ENCODE measurements at places on chromosomes 11 and 22.
A peak's percentile ranks its signal among the peaks of the same experiment; 100 is the strongest.

DNA sequence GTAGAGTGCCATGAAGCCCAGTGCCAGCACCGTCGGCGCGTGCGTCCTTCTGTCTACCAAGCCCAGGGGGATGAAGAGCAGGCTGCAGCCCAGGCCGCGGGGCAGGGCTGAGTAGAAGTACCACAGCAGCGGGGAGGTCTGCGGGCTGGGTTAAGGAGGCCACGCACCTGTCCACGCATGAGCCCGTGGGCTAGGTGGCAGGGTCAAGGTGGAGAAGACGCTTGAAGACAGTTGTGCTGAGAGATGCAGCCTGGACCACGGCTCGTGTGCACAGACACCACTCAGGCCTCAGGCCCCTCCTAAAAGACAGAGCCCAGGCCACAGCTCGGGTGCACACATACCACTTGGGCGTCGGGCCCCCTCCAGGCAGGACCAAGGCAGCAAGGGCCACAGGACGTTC lies 10.4 kb downstream of the ALG12 start:
- DNase-seq, result no peak

- no peak for DNase-seq
Measured at GRCh38 chr22:50032941-50033601, 20.5 kb upstream of the IL17REL start.

DNA sequence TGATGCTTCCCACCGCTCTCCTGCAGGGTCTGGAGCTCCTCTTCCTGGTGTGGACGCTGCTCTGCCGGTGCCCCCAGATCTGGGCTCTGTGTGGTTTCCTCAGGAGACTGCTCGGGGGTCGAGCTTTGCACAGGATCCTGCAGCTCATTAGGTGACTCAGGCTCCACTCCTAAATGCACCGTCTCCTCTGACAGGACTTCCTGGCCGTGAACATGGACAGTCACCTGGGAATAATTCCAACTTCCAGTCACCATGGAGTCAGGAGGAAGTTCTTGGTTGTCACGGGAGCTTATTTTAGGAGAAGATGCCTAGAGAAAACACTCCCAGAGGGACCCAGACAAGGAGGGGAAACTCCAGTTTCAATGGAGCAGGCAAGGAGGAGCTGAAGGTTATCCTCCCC lies 11.9 kb downstream of the ZNF202 start:
- no peak for DNase-seq

DNA sequence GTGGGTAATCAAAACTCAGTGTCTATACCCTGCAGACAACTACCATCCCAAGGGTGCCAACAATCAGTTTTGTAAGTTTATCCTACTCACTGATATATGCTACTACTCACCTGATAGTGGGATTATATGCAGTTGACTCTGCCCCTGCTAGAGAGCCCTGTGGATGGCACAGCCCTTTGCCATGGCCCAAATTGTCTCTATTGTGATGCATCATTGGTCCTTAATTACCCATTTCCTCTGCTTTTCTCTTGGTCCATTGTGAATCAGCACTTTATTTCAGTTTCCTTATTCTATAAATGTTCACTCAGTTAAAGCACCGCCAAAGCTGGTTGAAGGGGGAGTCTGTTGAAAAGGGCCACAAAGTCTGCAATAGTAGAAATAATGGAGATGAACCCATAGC lies 42.3 kb downstream of the PLAAT5 start:
- DNase-seq, result no peak

DNA sequence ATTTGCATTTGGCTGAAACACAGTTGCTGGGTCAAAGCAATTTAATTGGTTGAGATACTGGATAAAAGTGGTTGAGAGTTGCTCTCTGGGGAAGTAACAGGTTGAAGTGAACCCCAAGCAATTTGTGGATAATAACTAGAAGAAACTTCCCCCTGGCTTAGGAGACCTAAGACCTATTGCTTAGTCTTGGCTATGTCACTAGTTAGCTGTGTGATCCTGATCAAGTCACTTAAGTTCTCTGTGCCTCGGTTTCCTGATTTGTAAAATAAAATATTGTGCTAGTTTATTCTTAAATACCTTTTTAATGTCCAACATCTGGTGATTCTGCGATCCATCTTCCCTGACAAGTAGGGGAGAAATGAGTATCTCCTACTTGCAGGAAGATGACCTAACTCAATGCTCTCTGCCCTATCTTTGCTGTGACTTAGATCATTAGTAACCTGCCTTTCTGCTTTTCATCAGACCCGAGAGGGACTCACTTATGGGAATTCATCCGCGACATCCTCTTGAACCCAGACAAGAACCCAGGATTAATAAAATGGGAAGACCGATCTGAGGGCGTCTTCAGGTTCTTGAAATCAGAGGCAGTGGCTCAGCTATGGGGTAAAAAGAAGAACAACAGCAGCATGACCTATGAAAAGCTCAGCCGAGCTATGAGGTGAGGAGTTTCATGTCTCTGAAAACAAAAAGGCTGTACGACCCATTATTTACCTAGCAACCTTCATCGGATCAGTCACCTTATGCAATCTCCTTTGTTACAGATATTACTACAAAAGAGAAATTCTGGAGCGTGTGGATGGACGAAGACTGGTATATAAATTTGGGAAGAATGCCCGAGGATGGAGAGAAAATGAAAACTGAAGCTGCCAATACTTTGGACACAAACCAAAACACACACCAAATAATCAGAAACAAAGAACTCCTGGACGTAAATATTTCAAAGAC lies 37.5 kb downstream of the EHF start:
- no peak for DNase-seq

GRCh38 chr11:131179836-131180235 lies 190.6 kb upstream of the NTM start:
- DNase-seq, result no peak

GRCh38 chr22:36385491-36386350 lies 2.0 kb downstream of the MYH9 start:
- no peak for DNase-seq

- no peak for DNase-seq
Measured at GRCh38 chr11:121634273-121634672, 181.5 kb upstream of the SORL1-AS1 start.

GRCh38 chr11:77324508-77324907 lies 23.0 kb upstream of the GDPD4 start:
- no peak for DNase-seq

DNA sequence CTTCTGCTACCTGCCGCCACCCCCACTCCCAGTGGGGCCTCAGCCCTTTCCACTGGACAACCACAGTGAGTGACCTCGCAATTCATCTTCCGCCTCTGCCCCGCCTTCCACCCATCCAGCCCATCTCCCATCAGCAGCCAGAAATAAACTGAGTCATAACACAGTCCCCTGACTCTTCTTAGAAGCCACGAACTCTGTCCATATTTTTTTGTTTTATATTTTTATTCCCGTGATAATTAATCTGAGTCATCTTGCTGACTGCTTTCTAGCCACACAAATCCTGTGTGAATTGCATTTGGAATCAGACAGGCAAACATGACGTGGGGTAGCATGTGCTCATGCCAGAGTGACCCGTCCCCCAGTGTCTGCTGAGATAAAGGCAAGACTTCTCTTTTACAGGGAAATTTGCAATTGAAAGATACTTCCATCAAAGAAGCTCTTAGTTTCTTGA lies 7.0 kb downstream of the FADD start:
- DNase-seq, result no peak

- DNase-seq, result peak; percentile 20
Measured at GRCh38 chr22:22060200-22061084, 77.9 kb upstream of the TOP3B start.

- DNase-seq, result no peak
Measured at GRCh38 chr11:99148352-99148751, 127.6 kb downstream of the CNTN5 start.

GRCh38 chr11:71940561-71941219 lies 11.8 kb downstream of the RNF121 start:
- DNase-seq, result no peak

DNA sequence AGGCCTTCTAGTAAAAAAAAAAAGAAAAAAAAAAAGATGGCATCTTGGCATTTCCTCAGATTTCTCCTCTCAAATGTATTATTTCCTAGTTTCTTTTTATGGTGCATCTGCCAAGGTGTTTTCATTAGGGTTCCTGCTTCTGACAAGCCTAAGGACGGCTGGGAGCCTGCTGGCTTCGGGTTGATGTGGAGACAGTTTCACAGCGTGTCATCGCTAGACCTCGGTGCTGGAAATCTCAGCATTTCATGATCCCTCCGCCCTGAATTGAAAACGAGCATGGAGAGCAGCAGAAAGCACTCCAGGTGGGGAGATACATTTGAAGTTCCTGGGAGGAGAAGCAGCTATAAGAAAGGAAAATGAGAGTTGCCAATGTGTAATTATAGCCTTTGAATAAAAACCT lies 283.9 kb upstream of the CNTN5 start:
- no peak for DNase-seq

GRCh38 chr11:306645-307371 lies 808 bp upstream of the IFITM2 start:
- no peak for DNase-seq

DNA sequence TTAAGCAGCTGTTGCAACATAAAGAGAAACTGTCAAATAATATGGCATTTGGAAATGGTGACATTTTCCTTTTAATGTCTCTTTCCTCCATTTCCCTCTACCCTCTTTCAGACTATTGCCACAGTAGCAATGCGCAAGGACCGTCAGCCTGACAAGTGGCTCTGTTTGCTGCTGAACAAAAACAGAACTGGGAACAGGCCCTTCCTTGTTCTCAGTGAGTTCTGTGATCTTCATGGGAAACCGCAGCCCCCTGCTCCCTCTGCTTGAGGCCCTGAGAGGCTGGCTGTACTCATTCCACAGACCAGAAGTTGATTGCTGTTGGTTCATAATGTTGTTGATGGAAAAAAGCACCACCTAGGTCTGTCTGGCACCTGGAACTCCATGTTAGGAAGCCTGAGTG lies 559.7 kb downstream of the OPCML start:
- no peak for DNase-seq

GRCh38 chr11:22415476-22415875 lies 77.3 kb downstream of the SLC17A6 start:
- DNase-seq, result no peak

GRCh38 chr11:10460611-10461275 lies 5.7 kb downstream of the AMPD3 start:
- DNase-seq, result no peak

DNA sequence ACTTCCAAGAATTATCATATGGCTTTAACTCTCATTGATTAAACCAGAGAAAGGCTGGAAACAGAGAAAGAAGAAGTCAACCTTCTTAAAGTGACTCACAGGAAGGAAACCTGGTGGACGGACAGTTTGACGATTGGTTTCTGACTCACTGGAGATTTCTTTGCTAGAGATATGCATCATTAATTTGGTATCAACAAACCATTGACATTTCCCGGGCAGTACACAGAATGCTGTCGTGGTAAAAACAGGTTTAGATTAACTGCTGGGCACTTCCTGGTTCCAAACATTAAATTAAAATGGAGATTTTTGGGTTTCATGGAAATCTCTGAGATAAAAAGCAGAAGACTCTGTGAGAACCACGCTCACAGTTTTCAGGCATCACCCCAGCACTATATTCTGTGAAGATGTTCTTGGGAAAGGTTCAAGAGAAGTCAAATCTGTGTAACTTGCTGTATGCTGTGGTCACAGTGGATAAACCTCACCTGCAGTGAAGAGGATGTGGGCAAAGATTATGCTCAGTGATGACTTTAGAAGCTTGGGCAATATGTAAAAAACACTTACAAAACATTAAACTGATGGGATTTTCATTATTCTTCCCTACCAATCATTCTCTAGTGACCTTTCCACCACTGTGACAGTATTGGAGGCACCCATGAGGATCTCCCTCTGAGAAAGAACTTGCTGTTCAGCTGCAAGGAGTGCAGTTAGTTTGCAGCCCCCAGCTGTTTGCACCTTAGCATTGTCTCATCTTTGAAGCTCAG lies 61.1 kb upstream of the CD44 start:
- DNase-seq, result peak; percentile 96

- DNase-seq, result peak; percentile 15
Measured at GRCh38 chr11:43508511-43508918, 149.8 kb downstream of the TTC17 start.

DNA sequence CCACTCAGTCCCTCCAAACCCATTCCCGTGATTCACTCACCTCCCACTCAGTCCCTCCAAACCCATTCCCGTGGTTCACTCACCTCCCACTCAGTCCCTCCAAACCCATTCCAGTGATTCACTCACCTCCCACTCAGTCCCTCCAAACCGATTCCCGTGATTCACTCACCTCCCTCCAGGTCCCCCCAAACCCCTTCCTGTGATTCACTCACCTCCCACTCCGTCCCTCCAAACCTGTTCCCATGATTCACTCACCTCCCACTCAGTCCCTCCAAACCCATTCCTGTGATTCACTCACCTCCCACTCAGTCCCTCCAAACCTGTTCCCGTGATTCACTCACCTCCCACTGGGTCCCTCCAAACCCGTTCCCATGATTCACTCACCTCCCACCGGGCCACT lies 639.6 kb downstream of the BRD1 start:
- no peak for DNase-seq

GRCh38 chr22:48306284-48306683 lies 1521.4 kb downstream of the BRD1 start:
- DNase-seq, result no peak

DNA sequence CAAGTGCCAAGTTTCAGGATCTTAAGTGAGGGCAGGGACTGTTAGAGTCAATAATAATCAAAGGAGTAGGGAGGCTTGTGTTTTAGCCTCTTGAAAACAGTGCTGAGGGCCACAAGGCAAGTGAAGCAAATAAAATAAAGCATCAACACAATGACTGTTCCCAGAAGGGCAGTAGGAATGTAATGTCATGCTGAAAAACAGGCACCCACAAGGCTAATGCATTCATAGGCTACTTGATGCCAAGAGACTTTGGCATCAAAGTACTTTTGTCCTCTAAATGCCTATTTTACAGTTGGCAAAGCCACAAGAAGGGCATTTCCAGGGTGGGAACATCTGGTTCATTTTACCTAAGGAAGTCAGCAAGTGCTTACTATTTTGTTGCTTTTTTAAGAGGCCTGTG lies 22.9 kb downstream of the RAB39A start:
- DNase-seq, result no peak

DNA sequence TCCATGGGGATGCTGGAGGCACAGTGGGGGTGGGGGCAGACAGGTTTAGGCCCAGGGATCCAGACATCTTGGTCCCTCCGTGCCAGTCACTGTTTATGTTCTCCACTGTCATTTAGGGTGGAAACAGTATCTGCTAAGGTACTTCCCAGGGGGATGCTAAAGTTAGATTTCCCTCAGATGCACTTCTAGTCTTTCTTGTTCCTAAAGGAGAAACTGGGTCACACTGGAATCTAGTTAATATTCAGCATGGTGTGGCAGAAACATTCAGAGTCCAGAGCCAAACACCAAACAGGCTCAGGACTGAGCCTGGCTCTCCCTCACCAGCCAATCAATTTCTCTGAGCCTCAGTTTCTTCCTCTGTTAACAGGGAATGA lies 83.4 kb upstream of the PLET1 start:
- no peak for DNase-seq

DNA sequence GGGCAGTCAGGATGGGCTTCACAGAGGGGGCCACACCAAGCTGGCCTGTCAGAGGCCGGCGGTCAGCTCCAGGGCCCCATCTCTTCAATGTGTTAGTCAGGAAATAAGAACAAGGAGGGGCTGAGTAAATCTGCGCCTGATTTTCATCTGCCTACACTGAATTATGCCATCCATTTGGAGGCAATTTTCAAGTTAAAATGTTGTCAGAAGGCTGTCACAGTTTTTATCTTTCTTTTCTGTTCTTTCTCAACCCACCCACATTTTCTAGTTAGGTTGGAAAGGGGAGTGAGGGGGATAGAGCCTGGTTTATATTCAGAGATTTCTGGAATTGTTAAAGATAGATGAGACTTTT lies 18.8 kb downstream of the ADORA2A start:
- no peak for DNase-seq
